ENCODE measurements at places on chromosomes 12 and 14.

- DNase-seq, result no peak
Observed at GRCh38 chr14:54350203-54350602, 46.6 kb upstream of the CDKN3 start.

- DNase-seq, result no peak
Observed at GRCh38 chr12:94731733-94732360, 81.5 kb upstream of the TMCC3 start.

GRCh38 chr12:100077367-100077766 is 65.3 kb downstream of the BLTP3B start:
- no peak for DNase-seq

DNA sequence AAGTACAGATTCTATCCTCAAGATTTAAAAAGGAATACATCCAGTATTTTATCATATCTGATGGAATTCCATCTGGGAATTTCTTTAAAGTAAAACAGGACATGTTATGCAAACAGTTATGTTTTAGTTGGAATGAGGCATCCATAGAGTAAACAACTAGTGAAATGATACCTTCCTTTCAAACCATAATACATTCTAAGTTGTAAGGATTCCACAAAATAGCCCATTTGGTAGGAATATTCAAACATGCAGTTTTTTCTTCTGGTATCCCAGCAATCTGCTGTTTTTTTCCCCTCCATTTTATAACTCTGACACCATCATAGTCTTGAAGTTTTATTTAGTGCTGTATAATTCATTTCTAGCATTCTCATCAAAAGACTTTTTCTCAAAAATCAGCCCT is 149.6 kb downstream of the ADAMTS20 start:
- no peak for DNase-seq

DNA sequence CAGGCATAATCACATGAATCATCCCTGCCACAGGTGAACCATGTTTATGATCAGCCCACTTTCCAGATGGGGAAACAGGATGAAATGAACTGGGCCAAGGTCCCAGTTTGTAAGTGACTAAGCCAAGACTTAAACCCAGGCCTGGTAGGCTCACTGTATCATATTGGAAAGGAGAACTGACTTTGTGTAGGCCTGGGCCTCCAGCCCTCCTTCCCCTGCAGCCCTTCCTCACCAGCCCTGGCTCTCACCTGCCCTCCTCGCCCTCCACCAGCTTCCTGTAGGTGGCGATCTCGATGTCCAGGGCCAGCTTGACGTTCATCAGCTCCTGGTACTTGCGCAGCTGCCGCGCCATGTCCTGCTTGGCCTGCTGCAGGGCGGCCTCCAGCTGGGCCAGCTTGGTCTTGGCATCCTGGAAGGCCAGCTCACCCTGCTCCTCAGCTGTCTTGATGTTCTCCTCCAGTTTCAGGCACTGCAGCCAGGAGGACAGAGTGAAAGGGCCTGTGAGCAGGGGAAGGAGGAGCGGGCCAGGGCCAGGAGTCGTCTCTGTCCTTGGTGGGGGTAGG is 19.8 kb downstream of the KRT80 start:
- no peak for DNase-seq

DNA sequence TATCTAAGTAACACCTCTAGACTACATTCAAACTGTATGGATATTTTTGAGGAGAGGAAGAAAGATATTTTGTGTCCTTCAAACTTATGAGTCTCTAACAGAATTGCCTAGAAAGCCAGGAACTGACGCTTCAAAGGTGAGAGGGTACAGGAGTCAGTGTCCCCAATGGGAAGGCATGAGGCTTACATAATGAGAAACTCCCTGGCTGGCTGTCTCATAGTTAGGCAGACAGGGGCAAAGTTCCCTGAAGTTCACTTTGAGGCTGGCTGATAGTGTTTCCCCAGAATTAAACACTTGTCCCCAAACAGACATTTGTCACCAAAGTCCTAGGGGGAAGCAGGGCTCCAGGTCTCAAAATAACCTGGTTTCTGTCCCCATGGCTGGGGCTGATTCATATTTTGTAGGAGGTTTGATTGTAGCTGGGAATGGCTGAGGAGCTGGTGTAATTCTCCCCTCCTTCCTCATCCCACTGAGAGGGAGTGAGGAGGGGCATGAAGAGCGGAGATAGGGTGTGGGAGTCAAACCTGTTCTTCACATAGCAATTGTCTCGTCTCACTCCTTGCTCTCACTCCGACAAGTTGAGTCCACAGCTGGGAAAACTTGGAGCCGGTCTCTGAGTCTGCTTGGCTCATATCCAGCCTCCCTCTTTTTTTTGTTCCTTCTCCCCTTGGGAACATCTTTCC is 56.4 kb upstream of the CISTR start:
- no peak for DNase-seq

GRCh38 chr12:132154941-132155770 is 10.9 kb downstream of the NOC4L start:
- no peak for DNase-seq

DNA sequence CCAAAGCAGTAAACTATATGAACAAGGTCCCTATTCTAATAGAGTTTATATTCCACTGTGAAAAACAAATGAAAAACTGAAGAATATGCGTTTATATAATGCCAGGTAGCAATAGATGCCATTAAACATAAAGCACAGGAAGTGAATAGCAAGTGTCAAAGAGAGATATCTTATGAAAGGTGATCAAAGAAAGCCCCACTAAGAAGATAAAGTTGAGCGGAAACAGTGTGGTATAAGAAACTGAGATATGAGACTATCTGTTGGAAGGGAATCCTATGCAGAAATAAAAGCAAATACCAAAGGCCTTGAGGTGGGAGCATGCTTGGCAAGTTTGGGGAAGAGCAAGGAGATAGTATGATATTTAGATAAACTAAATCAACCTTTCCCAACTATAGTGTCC is 123.1 kb upstream of the FAR2 start:
- no peak for DNase-seq

DNA sequence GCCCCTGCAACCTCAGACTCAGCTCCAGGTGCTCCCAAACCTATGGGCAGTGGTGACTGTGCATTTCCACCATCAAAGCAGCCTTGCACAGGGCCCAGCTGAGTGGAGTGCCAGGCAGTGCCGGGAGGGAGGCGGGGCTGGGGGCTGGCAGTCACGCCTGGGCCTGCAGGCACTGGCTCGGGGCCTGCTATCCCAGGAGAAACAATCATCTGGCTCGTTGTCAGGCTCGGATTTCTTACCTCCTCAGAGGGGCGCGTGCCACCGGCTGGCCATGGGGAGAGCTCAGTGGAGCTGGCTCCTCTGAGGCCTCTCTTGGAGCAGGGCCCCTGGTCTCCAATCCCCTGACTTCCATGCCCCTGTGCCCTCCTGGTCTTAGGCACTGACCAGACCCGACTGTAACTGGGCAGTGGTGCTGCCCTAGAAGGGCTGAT is 20.2 kb upstream of the PPP1R13B start:
- no peak for DNase-seq

DNA sequence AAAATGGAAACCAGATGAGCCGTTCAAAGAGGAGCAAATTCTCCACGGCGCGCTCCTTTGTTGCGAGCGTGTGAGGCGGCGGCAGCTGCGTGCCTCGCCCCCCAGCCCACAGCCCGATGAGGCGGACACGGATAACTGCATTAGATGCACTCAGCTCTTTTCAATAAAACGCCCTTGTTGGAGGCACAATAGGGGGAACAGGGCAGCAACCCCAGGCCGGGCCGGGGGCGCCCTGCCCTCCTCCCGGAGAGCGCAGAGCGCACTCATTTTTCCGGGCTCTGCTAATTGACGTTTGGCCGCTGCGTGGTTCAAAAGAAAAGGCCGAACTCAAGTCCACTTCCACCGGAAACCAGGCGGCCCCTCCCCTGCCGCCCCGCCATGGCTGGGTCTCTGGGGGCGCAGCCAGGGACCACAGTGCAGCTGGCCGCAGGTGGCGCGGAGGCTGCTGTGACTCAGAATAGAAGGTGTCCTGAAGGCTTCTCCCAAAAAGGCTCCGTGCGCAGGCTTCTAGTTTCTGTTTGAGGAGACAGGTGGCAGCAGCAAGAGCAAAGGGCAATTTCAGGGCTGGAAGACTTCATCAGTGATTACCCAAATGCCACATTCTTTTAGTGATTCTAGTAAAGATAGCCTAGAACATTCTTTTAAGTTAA is 29.0 kb upstream of the SMOC1 start:
- DNase-seq, result no peak

- DNase-seq, result no peak
Observed at GRCh38 chr14:64958743-64959142, 13.4 kb downstream of the RAB15 start.

DNA sequence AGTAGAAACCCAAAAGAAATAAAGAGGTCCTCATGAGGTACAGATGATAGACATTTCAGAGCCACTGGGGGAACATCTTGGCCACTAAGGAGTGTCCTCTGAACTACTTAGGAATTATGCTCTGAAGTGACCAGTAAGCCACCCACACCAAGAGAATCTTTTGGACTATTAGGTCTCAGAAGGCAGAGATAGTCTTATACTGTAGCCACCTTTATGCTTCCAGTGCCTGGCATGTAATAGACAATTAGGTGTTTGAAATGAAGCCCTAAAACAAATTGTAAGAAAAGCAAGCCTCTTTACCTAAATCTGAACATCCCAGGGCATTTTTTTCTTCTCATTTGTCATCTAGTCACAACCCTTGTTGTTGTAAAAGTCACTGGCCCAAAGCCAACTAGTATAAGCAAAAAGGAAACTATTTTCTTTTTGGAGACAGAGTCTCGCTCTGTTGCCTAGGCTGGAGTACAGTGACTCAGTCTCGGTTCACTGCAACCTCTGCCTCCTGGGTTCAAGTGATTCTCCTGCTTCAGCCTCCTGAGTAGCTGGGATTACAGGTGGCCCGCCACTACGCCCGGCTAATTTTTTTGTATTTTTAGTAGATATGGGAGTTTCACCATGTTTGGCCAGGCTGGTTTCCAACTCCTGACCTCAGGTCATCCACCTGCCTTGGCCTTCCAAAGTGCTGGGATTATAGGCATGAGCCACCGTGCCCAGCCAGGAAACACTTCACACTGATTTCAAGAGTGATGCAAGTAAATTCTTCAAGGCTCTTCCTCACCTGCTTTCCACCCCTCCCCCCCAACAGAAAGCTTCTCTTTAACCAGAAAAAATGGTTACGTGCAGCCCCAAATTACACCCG is 11.1 kb downstream of the PLEKHA5 start:
- DNase-seq, result no peak

DNA sequence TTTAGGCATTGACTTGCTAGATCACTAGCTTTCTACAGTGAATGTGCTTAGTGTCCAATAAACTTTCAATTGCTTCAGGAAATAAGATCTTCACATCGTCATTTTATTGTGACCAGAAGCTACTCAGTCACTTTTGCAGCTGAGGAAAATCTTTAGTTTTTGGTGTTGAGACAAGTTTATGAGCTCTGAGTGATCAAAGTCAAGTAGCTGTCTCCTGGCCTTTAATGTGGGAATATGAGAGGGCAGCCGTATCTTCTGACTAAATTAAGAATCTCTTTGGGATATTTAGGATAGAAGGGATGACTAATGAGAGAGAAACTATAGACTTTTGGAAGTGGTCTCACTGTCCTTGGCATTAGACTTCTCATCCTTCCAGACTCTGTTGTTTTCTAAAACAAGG is 21.6 kb downstream of the MSRB3 start:
- no peak for DNase-seq

DNA sequence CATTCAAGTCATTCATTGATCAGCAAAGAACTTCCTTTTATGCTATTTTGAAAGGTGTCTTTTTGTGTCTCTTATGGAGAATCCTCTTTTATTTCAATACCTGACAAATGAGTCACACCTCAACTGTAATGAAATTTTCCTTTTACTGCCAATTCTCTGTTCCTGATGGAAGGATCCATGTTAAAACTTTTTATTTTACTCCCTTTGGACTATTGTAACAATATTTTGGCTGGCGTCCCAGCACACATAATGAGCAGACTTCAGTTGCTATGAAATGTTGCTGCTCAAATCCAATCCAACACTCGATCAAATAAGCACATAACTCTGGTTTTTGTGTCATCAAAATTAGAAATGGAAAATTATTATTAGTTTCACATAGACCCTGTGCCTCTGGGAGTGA is 21.9 kb upstream of the SLC15A5 start:
- no peak for DNase-seq

Data from activated naive CD4-positive, alpha-beta T cell (primary cell).